ENCODE measurements at places on chromosomes 7 and 10.

DNA sequence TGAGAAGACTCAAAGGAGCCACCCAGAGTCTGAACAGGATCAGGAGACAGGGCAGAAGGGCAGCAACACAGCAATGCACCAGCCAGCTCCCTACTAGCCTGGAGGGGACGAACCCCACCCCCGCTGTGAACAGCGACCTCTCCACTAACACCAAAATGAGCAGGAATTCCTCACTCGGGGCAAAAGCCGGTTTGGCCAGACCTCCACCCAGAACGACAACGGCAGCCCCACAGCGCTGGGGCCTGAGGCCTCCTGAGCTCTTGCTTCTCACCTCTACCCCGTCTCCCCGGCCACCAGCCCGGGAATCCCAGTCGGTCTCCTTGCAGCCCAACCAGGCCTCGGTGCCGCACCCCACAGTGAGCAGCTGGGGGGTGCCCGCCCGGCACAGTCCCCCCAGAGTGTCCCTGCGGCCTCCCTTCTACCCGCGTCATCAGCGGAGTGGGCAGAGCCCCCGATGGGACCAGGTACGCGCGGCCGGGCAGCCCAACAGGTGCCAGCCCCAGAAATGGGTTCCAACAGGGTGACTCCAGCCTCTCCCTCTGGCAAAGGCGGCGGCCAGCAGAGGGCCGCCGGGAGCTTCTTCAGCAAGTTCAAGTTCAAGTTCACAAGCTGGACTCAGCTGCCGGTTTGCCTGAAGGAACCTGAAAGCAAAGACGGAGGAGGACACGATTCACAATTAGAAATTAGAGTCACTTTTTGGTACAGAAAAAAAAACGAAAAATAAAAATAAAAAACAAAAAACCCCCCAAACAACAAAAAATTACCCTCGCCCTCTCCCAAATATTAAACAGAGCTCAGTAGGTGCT is 129.0 kb downstream of the MARCHF5 start:
- DNase-seq = no peak

GRCh38 chr10:43233601-43234430 is 33.0 kb downstream of the RASGEF1A start:
- DNase-seq = no peak

GRCh38 chr7:158582089-158582456 is 5.5 kb downstream of the PTPRN2 start:
- DNase-seq = no peak

GRCh38 chr7:91379236-91379635 is 115.0 kb downstream of the FZD1 start:
- no peak for DNase-seq

DNA sequence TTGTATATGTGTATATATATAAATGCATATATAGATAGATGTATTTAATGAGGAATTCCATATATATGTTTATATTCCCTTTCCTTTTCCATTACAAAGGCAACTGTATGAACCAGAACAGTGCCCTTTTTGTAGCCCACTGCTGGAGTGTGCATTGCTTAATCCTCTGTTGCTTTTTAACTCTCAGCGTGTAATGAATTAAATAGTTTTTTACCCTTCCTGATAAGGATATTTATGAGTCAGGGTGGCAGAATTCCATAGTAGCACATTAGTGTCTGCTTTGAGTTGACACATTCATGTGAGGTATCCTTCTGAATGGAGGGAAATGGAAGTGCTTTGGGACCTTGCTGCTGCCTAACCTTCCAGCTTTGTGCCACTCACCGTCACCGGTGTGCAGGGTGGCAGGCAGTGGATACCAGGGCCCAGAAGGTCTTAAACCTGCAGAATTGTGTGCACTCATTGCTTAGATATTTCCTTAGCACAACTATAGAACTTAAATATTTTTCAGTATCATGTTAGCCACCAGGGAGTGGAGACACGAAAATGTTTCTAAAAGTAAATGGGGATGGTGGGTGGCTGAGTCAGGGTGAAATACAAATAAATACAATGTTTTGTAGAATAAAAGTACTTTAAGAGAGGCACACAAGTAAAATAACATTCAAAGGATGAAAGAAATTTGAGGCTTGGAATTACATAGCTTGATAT is 117.9 kb downstream of the SND1 start:
- DNase-seq = no peak

GRCh38 chr10:11869743-11870460 is 46.7 kb downstream of the PROSER2 start:
- no peak for DNase-seq

DNA sequence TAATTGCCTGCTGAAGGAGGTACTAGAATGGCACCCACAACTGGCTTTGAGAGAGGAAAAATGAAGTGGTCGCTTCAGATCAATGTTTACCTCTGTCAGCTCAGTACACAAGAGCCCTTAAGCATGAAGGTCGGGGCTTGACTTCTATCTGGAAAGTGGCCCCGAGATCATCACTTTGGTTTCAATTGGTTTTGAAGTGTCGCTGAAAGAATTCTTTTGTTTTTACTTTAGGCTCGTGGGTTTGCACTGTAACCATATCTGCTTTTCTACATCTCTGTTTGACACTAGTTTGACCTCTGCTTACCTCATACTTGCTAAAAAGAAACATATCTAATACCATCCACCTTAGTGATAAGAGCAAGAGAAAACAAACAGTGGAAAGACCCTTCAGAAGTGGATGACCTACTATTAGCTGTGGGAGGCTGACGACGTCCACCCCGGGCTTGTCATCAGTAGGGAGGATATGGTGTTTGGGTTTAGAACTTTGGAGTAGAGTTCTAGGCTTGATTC is 361.8 kb downstream of the GATA3 start:
- no peak for DNase-seq

GRCh38 chr7:151286148-151286547 is 37.7 kb upstream of the SMARCD3 start:
- DNase-seq = no peak

GRCh38 chr7:142714375-142714774 is 34.9 kb upstream of the PRSS1 start:
- no peak for DNase-seq

- no peak for DNase-seq
Measured at GRCh38 chr7:76189276-76189675, 12.4 kb upstream of the SRRM3 start.

DNA sequence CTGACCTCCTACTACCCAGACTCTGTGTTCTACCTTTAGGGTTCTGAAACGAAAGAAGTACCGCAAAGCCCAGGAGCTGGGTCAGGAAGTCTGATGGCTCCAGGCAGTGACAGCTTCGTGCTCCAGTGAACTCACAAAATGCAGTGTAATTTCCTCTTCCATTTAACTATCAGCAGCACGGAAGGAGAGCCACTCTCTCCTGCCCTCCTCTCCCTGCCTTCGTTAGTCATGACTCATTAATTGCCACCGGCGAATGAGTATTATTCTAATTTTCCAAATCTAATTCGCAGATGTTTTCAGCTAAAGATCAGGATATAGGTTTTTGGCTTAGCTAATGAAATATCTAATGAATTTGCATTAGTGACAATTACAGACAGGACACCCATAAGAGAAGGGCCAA is 1262.0 kb downstream of the TYW1 start:
- no peak for DNase-seq

DNA sequence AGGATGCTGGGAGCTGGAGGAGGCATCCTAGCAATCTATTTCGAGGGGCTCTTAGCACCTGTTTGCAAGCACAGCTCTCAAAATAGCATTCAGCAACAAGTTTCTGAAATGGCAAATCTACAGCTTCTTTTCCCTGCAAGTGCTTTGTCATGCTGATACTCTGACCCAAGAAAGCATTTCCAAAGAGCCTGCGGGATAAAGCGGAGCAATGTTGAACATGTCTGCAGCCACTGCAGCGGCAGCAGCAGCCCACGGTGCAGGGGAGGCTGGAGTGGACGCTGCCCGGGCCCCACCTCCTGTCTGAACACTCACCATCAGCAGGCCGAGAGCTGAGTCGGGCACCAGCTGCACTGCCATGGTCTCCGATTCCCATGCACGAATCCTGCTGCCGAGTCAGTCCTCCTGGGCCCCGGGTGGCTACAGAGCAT is 964 bp downstream of the FRMD4A start:
- no peak for DNase-seq

GRCh38 chr10:60497364-60497763 is 107.7 kb upstream of the ANK3 start:
- peak; percentile 46 for DNase-seq

- peak; percentile 35 for DNase-seq
Measured at GRCh38 chr10:121873236-121873635, 54.6 kb downstream of the ATE1 start.

DNA sequence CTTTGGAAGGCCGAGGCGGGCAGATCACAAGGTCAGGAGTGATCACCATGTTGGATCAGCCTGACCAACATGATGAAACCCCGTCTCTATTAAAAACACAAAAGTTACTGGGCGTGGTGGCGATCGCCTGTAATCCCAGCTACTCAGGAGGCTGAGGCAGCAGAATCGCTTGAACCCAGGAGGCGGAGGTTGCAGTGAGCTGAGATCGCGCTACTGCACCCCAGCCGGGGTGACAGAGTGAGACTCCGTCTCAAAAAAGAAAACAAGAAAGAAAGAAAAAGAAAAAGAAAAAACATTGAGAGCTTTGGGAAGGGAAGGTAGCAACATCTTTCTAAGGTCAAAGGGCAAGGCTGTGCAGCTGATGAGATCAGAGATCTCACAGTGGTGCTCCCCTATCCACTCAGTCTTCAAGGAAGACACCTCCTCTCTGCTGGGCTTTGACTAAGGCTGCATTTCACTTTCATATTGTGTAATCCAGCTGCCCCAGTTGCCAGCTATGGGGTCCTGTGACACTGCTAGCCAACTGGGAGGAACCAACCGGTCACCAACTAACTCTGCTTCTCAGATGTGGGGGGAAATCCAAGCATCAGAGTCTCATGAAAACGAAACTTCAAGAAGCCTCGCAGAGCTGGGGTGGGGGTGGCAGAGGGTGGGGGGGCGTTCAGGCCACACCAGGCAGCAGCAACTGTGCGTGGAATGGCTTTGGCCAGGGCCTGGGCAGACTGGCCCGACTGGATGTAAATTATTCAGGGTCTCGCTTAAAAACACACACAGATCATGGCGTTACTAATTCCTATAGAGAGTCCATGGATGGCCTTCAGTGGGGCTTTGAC is 1.5 kb downstream of the IL15RA start:
- no peak for DNase-seq

- no peak for DNase-seq
Measured at GRCh38 chr7:133512560-133512959, 259.7 kb downstream of the EXOC4 start.

- DNase-seq = no peak
Measured at GRCh38 chr7:100786323-100786722, 41.0 kb downstream of the EPHB4 start.

DNA sequence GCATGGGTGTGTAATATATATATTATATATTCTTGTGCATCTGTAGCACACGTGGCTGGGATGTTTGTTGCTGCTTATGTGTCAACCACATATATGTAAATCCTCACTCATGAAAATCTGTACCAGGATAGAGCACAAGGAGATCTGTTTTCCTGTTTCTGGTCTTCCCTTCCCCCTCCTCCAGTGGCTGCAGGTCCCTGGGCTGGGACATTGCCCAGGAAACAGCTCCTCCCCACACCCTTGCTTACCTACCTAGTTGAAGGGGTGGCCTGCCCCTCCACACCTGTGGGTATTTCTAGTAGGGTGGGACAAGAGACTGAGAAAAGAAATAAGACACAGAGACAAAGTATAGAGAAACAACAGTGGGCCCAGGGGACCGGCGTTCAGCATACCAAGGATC is 2.2 kb downstream of the SFXN3 start:
- DNase-seq = no peak

- no peak for DNase-seq
Measured at GRCh38 chr7:101543242-101543766, 85.8 kb downstream of the MYL10 start.

GRCh38 chr7:31044529-31044928 is 7.6 kb upstream of the ADCYAP1R1 start:
- no peak for DNase-seq

GRCh38 chr7:153943861-153944260 is 108.3 kb upstream of the DPP6 start:
- no peak for DNase-seq

GRCh38 chr7:73869011-73869798 is 8.2 kb downstream of the TMEM270 start:
- DNase-seq = no peak

DNA sequence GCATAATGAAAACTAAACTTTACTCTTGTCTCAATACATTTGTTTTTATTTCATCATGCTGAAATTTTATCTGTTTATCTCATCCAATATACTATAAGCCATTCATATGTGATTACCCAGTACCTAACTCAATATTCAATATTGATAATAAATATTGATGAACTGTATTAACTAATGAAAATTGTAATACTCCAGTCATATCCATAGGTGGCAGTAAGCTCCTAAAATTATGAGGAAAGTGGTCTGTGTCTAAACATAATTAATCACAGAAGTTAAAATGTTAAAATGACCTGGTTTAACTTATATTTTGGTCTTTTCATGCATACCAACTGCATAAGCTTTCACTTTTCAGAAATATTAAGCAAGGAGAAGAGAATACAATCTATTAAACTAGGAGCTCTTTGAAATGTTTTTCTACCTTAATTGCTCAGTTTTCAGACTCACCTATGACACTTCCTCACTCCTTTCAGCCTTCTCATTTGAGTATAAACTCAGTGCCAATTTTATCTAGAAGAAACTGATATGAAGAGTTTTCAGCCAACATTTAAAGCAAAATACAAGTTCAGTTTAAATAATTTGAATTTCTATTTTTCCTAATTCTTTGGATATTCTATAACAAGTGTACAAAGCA is 30.5 kb upstream of the VWDE start:
- no peak for DNase-seq

GRCh38 chr10:103504181-103504783 is 10.8 kb downstream of the NEURL1 start:
- DNase-seq = peak; percentile 77

- DNase-seq = no peak
Measured at GRCh38 chr10:112872728-112873127, 77.3 kb upstream of the TCF7L2 start.

DNA sequence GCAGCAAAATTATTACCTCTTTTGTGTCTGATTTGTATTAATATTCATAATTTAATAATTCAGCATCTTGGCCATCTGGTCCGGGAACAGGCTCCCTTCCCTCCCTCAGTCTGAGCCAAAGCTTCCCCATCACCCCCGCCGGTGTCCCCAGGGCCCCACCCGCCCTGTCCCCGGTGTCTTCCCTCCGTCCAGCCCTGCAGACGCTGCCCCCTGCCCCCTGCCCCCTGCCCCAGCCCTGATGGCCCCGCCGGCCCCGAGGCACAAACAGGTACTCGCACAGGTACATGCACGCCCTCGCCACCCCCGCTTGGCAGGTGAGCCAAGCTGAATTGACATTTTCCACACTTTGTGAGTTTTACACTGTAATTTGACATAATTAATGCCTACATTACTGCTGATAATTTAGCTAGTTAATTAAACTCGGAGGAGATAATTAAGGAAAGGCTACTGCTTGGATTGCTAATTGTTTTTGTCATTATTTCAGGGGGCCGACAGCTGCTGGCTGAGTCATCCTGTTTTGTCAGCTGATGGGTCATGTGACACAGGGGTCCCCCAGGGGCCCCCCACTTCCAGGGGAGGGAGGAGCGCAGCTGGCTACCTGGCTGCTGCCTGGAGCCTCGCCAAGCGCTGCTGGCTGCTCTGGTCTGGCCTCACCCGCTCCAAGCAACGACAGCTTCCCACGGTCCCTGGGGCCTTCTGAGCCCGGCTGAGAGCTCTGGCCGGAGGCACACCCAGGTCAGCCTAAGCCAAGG is 36.6 kb downstream of the MICALL2 start:
- no peak for DNase-seq

Measured in retinal pigment epithelial cell (primary cell).